ENCODE measurements at places on chromosomes 4 and X.

DNA sequence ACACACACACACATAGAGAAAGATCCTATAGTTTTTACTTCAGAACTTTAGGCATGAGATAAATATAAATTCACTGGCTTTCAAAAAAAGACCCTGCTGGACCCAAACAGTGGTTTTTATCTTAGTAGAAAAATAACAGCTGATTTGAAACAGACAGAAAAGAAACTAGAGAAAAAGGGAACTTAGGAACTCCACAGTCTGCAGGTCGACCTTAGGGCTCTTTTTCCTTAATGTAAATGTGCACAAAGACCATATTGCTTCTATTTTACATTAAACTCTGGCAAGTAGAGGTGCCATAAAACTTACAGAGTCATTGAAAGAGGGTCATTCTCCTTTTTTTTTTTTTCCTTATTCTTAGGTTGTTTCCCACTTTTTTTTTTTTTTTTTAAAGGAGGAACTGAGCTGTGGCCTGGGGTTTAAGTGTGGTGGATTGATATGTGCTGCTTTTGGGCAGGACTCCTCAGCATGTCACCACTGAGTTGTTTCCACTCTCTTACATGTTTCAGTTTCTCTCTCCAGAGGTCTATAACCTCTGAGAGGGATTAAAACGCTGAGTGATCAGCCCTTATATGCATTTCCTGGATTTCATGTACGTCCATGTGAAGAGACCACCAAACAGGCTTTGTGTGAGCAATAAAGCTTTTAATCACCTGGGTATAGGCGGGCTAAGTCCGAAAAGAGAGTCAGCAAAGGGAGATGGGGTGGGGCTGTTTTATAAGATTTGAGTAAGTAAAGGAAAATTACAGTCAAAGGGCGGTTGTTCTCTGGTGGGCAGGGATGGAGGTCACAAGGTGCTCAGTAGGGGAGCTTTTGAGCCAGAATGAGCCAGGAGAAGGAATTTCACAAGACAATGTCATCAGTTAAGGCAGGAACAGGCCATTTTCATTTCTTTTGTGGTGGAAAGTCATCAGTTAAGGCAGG, 70.8 kb upstream of the PACRGL start:
- no peak for DNase-seq

DNA sequence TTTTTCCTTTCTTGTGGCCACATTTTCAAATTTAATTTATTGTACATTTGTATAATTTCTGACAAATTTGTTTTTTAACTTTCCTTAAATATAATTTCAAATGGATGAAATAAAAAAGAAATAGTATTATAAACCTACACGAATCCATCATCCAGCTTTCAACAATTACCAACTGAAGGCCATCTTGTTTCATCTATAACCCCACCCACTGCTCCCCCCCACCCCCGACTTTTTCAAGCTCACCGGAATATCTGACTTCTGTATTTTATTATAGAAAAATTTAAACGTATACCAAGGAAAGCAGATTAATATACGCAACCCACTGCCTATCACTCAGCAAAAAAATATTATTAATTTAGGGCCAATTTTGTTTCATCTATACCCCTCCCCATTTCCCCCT, 1.1 kb downstream of the MORF4L2 start:
- peak; percentile 5 for DNase-seq

GRCh38 chrX:130114141-130114588, 3.9 kb upstream of the ELF4 start:
- DNase-seq, result no peak

- DNase-seq, result no peak
These were observed 16.0 kb upstream of the MMRN1 start for GRCh38 chr4:89878611-89879010.

GRCh38 chr4:133323670-133324069, 174.6 kb downstream of the PCDH10 start:
- no peak for DNase-seq

DNA sequence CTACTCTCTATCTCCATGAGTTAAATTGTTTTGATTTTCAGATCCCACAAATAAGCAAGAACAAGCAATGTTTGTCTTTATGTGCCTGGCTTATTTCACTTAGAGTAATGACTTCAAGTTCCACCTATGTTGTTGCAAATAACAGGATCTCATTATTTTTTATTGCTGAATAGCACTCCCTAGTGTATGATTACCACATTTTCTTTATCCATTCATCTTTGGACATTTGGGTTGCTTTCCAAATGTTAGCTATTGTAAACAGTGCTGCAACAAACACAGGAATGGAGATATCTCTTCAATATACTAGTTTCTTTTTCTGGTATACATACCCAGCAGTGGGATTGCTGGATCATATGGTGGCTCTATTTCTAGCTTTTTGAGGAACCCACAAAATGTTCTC, 136.0 kb downstream of the SLITRK2 start:
- peak; percentile 2 for DNase-seq

DNA sequence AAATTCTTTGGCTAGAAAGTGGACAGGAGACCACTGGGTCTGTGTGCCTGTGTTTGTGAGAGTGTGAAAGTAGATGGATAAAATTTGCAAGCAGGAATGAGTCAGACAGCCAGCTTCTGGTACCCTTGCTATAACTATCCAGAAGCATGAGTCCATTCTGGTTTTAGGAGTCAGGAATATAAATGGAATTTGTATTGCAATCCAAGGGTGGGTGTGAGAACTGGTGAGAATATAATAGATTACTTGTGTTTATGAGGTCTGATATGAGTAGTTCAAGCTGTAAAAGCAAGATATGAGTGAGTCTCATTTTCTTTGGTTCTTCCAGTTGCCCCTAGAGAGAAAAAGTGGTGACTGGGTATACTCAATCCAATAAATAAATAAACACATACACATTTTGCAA, 212.7 kb upstream of the TAPT1 start:
- DNase-seq, result no peak

- DNase-seq, result no peak
These were observed 91.0 kb downstream of the BEND2 start for GRCh38 chrX:18129690-18130089.

DNA sequence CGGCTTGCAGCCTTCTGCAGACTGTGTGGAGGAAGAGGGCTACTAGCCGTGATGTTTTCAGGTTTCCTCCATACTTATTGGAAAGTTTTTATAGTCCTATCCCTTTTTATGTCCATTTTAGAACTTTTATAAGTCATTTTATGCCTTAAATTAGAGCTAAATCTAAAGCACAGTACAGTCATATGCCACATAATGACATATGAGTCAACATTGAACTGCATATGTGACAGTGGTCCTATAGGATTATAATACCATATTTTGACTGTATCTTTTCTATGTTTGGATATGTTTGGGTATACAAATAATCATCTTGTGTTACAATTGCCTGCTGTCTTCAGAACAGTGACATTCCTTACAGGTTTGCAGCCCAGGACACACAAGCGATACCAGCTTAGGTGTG, 200.2 kb downstream of the SPRY1 start:
- DNase-seq, result no peak

DNA sequence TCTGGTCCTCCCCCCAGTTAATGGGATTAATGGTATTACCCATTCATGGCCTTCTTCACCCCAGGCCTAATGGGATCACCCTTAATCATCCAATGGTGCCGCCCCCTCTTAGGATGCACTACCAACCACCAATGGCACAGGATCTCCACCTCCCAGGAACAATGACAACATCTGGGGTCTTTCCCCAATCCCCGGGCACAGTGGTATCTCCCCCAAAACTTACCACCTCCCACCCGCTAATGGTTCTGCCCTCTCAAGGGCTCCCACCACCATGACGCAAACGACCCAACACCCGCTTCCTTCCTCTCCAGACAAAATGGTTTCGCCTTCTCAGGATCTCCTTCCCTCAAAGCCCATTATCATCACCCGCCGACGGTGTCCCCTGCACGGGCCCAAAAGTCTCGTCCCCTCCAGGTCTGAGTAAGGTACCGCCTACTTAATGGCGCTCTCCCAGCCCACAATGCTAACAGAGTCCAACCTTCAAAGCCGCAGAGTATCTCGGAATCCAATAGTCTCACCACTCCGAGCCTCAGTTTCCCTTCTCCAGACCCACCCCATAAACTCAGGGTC, 458 bp downstream of the GRIPAP1 start:
- peak; percentile 18 for DNase-seq

DNA sequence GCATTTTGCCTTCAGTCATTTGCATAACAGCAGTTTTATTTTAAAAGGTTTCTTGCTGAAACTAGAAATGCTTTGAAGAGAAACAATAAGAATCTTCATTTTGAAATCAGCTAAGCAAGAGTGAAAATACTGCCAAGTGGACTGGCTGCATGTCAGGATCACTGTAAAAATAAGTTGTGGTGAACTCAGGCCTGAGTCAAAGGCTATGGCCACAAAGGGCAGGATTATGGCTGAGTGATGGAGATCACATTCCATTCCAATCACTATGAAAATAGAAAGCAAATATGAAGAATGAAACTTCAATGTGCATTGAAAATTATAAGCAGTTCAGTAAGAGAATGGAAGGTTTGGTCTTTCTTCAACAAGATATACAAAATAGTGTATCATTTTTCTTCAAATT, 224.5 kb downstream of the PCDH18 start:
- DNase-seq, result no peak

GRCh38 chr4:70747874-70748273, 26.1 kb downstream of the RUFY3 start:
- DNase-seq, result no peak

DNA sequence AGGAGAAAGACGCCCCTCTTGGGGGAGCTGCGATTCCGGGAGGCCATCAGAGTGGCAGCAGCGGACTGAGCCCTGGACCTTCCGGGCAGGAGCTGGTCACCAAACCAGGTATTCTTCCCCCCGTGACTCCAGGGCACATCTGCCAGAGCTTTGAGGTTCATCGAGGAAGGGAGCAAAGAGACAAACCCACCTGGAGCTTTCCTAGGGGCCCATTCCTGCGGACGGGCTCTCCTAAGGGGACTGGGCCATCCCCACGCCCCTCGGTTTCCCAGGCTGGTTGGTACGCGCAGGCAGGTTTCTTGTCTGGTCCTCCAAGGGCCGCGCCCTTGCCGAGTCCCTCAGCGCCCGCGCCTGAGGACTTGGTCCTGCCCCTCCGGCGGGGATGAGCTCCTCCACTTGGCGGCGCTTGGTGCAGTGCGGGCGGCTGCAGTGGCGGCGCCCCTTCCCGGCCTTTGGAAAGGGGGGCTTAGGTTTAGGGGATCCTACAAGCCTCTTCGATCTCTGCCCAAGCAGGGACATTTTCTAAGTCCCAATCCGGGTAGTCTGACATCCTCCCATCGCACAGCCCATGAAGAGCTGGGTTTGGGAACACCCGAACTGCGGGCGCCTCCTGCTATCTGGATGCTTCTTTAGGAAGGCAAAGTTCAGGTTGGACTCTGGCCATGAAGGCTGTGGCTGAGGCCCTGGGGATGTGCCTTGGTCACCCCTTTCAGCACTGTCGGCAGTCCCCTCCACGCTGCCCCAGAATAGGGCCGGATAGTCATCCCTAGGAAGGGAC, 538 bp downstream of the STBD1 start:
- no peak for DNase-seq

GRCh38 chr4:2797545-2798305, 4.8 kb downstream of the SH3BP2 start:
- DNase-seq, result no peak
